Upper lobe of right lung (tissue), 1 donor: ENCODE measurements at places on chromosomes 7 and 10. TPM values are rescaled to one million over a fixed set of nuclear protein-coding genes. Genes with fewer than 3 reads are reported as not detected.
A peak's percentile ranks its signal among the peaks of the same experiment; 100 is the strongest.

- no peak for DNase-seq
These were observed 53.0 kb downstream of the PHYHIPL start for GRCh38 chr10:59229441-59229840.

DNA sequence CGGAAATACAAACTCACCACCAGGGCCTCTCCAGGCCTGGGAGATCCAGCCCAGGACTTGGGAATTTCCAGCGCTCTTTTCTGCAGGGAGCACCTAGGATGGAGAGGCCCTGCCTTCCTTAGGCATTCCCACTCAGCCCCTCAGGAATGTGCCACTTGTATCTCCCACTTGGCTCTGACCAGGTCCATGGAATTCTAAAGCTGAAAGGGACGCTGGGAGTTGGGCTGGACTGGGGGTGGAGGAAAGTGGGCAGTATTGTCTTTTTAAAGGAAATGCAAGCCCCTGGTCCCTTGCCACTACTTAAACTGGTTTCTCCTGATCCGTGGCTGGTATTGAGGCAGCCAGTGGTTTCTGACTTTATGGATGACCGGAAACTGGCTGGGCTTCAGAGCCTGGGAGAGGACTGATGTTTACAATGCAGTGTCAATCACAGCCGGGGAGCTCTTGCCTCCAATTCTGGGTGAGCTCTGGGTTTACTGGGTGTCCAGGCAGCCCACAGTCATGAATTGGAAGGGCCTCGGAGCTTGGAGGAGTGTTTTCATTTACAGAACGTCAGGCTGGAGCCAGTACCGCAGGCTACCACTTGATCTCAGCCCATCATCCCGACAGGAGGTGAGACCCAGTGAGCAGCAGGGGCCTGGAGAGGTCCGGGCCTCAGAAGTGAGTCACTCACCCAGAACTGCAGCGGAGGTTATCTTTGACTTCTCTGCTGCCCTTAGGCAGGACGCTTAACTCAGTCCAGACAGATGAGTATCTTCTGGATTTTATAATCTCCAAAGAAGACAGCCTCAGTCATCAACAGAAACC is 27.3 kb downstream of the AGAP3 start:
- no peak for DNase-seq

DNA sequence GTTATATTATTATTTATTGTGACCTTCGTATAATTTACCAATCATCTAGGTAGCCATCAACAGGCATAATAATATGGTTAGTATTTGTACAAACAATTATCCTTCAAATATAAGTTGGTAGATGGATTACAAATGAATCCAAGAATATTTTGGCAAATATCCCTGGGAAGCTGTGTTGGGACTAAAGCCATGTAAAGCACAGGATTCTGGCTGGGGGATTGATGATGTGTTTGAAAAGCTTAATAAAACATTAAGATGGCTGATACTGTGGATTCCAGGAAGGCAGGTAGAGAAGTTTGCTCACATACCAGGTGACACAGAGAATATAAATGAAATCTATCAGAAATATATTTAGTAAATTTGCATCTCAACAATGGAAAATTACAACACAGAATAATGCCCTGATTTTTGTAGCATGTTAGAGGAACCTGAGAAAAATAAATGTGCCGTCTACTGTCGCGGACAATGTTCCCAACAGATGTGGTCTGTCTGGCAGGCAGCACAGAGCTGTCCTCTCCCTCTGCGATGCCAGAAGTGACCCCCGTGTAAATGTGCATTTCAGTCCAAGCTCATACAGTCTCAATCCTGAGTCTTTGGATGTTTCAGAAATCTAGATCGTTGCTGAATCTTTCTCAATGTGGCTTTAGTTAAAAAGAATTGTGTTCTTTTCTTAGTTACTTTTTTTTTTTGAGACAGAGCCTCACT is 125.0 kb downstream of the TEX36 start:
- no peak for DNase-seq

DNA sequence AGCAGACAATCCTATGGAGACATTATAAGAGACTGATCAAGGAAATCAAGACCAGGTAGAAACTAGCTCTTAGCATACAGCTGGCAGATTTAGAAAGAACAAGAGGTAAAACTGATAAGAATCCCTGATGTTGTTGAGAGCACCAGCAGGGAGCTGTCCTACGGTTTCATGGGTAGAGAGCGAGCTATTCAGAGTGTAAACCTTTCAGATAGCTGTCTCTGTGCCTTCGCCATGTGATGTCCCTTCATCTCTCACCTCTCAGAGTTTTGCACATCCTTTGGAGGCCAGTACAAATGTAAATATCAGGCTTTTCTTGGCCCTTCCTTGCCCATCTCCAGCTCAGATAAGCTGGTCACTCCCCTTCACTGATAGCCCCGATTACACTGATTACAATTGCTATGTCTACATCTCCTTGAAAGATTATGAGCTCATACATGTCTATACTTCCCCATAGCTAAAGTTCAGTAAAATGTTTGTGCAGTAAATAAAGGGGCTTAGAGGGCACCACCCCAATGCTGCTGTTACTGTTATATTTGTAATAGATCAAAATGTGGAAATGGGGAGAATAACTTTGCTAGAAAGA is 21.9 kb downstream of the THSD7A start:
- no peak for DNase-seq

DNA sequence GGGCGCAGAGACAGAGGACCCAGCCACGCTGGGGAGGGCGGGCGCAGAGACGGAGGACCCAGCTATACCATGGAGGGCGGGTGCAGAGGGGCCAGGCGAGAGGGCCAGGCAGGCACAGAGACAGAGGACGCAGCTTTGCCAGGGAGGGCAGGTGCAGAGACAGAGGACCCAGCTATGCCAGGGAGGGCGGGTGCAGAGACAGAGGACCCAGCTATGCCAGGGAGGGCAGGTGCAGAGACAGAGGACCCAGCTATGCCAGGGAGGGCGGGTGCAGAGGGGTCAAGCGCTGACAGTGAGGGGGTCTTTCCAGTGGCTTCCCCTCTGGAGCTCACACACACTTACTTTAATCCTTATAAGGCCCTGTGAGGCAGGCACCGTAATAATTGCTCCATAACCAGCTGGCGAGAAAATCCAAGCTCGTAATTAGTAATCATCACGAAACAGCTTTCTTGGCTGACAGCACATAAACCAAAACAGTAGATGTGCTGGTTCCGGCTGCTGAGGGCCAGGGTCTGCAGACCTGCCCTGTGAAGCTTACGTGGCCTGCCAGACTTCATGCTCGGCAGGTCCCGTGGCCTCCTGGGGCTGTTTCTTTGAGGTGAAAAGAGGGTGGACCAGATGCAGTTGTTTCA is 137.2 kb downstream of the VIPR2 start:
- no peak for DNase-seq

DNA sequence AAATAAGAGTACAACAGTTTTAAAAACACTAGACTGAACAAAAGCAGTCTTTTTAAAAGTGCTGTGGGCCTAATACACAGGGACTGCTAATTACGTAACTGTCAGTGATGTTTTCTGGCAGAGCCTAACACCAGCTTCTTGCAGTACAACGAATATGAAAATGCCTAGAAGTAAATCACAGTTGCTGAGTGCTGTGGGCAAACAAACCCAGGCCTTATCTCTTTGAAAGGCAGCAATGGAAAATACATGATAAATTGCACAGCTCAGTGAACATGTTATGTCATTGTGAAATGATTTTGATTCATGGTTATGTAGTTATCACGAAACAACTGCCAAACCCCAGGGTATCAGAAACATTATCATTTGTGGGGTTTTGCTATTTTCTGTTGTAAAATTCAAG is 428.4 kb downstream of the GFRA1 start:
- no peak for DNase-seq

DNA sequence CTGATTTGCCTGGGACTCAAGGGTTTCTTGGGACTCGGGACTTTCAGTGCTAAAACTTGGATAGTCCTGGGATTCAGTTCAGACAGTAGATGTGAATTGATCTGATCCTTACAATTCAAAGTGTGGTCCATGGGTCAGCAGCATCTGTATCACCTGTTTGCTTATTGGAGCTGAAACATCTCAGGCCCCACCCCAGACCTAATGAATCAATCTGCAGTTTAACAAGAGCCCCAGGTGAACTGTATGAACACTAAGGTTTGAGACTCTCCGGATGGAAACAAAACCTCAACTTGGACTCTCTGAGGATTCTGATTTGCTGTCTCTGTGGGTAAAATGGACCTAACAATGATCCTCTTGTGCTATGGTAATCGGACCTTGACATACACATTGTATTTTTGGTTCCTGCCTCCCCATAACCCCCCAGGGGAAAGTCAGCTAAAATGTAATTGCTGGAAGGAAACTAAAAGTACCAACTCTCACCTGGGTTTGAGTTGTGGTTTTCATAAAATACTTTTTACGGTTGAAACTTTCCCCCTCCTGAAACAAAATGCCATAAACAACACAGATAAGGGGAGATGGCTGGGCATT is 11.7 kb downstream of the CYP26A1 start:
- DNase-seq, result no peak

DNA sequence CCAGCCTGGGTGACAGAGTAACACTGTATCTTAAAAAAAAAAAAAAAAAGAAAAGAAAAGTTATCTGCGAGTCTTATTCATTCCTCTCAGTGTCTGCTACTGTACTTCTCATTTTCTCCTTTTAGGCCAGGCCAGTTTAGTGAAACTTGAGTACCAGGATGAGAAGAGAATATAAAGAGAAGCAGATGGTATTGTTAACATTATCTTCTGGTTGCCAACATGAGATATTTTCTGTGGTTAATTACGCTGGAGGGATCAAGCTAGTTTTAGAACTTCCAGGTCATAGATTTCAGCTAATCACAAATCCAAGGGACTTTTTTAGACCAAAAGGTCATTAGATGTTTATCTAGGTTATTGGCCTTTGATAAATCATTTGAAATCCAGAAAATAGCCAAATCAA is 252.6 kb upstream of the SMIM30 start:
- no peak for DNase-seq

GRCh38 chr10:32054094-32054493 is 2.1 kb downstream of the KIF5B start:
- DNase-seq, result no peak

DNA sequence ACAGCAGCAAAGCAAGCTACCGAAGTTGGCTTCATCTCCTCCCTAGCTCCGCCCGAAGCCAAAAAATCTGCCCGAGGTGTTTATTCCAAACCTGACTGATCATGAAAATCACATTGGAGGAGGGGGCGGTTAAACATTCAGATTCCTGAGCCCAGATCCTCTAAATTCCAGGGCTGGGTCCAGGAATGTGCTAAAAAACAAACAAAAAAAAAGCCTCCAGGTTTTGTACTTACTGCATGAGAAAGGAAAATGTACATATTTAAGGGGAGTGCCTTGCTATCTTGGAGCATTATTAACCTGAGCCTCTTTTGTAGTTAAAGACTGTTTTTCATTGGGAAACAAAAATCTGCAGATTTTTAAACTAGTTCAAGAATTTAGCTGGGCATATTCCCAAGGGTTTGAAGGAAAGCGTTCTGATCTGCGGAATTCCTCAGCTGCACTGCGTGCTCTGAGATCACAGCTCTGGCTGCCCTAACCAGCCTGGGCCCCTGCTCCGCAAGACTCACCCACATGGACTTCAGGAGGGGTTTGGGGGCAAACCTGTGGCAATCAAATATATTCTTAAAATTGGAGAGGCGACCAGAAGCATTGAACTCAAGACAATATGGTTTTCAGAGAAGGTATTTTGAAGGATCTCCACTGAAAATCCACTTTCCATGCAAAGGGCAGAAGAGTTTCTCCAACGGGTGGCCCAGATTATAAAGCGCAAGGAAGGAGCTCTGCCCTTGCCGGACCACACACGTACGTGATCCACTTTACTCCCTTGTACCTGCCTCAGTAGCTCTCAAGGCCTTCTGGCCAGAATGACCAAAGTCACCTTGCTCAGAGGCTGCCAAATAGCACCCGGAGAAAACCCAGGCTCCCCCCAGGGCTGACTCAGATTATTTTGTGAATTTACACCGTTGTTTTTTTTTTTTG is 10.0 kb upstream of the TNS3 start:
- DNase-seq, result no peak

- DNase-seq, result peak; percentile 67
These were observed 70.0 kb upstream of the CC2D2B start for GRCh38 chr10:95837783-95838182.

- no peak for DNase-seq
These were observed 85.5 kb upstream of the GDF10 start for GRCh38 chr10:47214520-47214919.

DNA sequence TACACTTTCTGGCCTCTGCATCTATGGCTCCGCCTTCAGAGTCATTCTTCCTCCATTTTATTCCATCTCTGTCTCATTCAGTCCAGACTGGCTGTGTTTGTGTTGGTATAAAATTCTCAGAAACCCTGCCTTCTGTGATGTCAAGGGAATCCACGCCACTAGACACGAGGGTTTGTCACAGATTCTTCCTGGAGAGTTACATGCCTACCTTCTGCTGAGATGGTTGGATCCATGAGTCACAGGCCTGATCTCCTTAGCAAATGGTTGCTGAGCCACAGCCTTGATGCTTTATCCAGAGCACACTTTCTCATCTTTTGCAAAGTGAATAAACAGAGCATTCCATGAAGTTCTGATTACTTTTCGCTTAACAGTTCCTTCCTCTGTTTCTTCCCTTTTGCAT is 35.9 kb upstream of the TSPAN33 start:
- no peak for DNase-seq

DNA sequence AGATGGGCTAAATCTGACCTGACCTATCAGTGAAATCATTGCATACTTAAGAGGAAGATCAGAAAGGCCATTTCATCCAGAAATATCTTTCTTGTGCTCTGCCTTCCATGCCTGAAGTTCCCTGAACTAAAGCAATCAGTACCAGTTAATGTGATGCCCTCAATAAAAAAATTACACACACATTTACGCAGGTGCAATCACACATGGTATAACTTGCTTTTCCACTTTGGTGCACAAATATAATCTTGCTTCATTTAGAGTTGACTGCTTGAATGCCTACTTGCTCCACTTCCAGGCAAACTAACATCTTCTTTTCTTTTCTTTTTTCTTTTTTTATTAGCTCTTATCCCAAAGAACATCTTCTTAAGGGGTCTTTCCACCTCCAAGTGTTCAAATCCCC is 58.3 kb upstream of the KIF5B start:
- DNase-seq, result no peak

DNA sequence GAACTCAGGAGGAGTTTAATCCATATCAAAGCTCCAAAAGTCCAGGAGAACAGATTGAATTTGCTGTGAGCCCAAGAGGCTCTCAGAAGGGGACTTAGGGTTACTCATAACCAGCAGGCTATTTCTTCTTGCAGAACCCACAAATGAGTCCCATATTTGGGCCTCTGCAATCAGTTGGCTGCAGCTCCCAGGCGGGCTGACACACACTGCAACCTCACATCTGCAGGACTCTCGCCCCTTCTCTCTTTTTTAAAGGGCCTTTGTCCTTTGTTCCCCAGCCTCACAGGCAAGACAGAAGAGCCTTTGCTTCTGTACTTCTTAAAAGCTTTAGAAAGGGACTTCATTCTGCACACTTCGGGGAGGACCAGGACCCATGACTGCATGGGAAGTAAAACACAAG is 26.7 kb downstream of the CREB3L2 start:
- no peak for DNase-seq

- no peak for DNase-seq
These were observed 52.2 kb downstream of the ASB13 start for GRCh38 chr10:5614155-5614721.

- DNase-seq, result no peak
These were observed 87.1 kb downstream of the SRI start for GRCh38 chr7:88132725-88133124.

The GLI3 gene
- 17.5 TPM for total RNA-seq

The LIPF gene
- total RNA-seq, result not detected

The NUTM2D gene
- total RNA-seq, result 5.1 TPM

The BTAF1 gene
- 28.6 TPM for total RNA-seq

The TAS2R4 gene
- 2.2 TPM for total RNA-seq

The HTR5A gene
- not detected for total RNA-seq

The CPA1 gene
- total RNA-seq, result not detected

The NAPEPLD gene
- total RNA-seq, result 13.3 TPM

The ADAM8 gene
- 20.3 TPM for total RNA-seq
